Effector memory CD4-positive, alpha-beta T cell (primary cell): ENCODE measurements at places on chromosomes 1 and 21.

DNA sequence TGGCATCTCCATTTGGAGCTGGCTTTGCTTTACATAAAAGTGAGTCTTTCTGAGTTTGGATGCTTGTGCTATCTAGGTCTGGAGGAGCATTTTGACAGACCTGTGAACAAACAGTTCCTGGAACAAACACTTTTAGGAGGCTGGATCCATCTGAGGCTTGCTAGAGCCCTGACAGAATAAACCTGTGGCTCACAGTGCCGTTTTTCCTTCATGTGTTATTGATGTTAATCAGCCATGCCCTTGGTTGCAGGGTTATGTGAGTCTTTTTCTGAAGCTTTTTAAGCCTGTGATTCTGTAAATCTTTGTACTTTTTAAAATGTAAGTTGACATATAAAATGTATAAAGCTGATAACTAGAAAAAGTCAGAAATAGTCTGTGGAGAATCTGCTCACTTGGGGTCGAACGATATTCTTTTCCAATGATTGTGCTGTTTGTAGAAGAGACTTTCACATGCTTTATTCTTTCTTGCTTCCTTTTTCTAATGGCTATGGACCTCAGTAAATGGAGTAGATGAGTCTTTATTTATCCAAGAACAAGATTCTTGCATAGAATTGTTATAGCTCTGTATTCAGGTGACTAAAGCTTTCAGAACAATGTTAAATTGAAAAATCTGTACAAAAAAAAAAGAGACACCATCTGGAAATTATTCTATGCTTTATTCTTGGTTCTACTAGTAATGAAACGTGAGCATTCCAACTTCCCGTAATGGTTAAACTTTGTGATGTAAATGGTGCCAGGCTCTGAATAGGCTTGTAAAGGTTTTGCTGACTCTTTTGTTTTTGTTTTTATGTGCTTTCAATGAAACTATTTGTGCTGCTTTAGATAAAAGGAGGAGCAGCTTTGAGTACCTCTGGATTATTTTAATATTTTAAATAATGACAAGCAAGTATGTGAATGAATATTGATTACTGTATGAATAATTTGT lies 53.7 kb downstream of the CACHD1 start:
- no peak for DNase-seq

DNA sequence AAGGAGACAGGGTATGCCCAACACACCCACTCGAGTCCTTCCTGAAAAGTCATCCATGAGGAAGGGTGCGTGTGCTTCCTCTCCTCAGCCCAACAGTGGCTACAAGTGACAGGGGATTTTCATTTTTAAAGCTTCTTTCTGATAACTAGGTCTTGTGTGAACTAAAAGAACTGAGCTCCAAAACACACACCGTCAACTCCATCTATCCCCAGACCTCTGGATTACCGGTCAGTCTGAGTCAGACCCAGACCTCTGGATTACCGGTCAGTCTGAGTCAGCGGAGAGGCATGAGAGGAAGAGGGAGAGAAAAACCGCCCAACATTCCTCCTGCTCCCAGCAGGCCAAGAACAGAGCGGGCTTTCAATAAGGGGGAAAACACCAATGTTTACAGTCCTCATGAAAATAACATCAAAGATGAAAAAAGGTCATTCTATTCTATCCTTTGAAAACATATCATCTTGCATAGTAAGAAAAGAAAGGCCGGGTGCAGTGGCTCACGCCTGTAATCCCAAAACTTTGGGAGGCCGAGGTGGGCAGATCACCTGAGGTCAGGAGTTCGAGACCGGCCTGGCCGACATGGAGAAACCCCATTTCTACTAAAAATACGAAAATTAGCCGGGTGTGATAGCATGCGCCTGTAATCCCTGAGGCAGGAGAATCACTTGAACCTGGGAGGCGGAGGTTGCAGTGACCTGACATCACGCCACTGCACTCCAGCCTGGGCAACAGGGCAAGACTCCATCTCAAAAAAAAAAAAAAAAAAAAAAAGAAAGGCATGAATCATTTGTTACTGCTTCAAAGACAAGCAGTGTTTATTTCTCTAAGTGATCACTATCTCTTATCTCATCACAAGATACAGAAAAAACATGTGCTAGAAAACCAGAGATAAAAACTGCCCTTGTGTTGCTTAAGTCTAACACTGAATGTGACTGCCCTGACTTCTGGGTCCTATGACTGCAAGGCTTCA lies 3.4 kb downstream of the PTTG1IP start:
- DNase-seq = no peak

GRCh38 chr1:10424034-10424433 lies 6.2 kb upstream of the CENPS start:
- no peak for DNase-seq

GRCh38 chr1:19647643-19648042 lies 3.5 kb downstream of the NBL1 start:
- no peak for DNase-seq

- DNase-seq = no peak
Measured at GRCh38 chr1:166980818-166981217, 5.5 kb upstream of the ILDR2 start.

GRCh38 chr21:25297117-25297516 lies 310.2 kb downstream of the MRPL39 start:
- no peak for DNase-seq

- DNase-seq = no peak
Measured at GRCh38 chr1:15592285-15592684, 7.4 kb upstream of the AGMAT start.

DNA sequence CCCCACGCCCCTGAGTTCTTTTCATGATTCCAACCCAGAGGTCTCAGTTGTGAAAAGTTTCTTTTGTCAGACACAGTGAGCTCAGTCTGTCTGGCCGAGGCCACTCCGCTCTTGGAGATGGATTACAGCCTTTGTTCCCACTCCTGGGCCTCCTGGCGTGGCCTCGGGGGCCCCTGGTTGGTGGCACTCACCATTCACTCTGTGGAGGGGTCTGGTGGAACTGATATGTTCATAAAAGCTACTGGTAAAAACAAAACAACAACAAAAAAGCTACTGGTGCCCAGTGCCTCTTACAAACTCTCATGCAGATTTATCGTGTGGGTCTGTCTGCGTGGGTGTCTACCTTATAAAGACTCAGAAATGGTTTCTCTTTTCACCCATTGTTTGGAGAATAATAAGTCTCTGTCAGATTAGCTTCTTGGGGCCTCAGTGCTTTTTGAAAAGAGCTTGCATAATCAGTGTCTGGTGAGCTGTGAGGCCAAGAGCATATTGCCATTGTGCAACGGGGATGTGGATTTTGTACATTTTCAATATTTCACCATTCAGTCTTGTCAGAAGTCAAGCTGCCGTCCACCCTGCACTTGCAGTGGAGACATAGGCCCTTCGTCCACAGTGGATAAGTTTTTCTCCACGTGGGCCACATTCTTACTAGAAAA lies 86.7 kb downstream of the GALNT2 start:
- no peak for DNase-seq

- no peak for DNase-seq
Measured at GRCh38 chr1:25433389-25434186, 2.9 kb downstream of the MACO1 start.

DNA sequence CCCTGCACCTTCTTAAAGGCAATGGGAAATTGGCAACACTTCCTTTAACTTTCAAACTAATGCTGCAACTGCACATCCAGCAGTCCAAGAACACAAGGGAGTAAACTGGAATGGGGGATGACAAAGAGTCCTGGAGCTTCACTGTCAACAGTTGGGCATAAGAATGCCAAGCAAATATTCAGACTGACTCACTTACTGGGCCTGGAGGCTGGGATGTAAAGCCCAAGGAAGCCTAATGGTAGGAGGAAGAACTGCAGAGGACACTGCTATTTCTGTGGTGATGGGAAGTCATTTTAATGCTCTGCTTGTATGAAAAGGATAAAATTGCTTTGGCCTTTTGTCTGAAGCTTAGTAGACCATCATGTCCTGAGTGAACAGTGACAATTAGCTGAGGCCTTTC lies 15.7 kb upstream of the DMRTA2 start:
- no peak for DNase-seq

- DNase-seq = peak; percentile 5
Measured at GRCh38 chr1:237789619-237790018, 101.1 kb downstream of the ZP4 start.

DNA sequence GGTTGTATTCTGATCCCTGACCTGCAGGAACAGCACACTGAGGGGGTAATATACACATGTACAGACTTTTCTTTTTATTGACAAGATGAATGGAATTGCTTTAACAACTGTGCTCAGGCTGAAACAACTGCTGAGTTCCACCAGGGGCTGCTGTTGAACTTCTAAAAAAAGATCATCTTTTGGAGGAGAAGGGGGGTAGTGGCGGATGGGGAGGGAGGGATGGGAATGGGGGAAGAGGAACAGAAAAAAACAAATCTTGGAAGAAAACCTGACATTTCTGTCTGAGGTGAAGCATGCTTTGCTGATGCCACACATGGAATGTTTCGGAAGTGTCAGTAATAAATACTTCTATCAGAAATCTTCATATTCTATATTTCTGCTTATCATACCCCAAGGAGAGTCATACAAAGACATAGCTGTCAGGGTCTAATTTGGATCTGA lies 75.0 kb downstream of the RWDD3 start:
- no peak for DNase-seq

DNA sequence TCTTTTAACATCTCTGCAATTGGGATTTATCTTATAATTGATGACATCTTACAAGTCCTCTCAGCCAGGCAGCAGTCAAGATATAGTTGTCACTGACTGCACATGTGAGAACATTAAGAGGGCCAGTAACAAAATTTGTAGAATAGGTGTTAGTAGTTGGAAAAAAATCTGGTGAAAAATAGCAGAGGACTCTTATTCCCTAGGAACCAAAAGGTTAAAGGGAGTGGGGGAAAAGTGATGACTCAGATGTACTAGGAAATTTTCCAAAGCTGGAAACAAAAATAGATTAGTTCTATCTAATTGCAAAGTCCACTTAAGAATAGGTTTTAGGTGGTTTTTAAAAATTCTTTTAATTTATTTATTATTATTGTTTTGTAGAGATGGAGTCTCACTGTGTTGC lies 3.6 kb downstream of the NUP210L start:
- DNase-seq = no peak

DNA sequence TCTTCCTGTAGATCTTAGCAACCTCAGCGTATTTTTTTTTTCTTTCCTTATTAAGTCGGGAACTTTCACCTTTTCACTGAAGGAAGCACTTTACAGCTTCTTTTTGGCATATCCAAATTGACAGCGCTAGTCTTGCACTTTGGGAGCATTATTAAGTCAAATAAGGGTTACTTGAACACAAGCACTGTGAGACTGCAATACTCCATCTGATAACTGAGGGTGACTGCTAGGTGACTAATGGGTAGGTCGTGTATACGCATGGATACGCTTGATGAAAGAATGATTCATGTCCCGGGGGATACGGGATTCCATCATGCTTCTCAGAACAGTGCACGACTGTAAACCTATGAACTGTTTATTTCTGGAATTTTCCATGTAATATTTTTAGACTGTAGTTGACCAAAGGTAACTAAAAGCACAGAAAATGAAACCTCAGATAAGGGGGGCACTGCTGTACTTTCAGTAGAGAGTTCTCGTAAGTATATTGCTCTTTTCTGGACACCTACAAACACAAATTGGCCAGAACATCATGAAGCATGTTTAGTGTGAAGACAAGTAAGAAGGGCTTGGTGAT lies 364.7 kb downstream of the SMYD3 start:
- no peak for DNase-seq

GRCh38 chr1:227125929-227126545 lies 185.9 kb downstream of the COQ8A start:
- no peak for DNase-seq

DNA sequence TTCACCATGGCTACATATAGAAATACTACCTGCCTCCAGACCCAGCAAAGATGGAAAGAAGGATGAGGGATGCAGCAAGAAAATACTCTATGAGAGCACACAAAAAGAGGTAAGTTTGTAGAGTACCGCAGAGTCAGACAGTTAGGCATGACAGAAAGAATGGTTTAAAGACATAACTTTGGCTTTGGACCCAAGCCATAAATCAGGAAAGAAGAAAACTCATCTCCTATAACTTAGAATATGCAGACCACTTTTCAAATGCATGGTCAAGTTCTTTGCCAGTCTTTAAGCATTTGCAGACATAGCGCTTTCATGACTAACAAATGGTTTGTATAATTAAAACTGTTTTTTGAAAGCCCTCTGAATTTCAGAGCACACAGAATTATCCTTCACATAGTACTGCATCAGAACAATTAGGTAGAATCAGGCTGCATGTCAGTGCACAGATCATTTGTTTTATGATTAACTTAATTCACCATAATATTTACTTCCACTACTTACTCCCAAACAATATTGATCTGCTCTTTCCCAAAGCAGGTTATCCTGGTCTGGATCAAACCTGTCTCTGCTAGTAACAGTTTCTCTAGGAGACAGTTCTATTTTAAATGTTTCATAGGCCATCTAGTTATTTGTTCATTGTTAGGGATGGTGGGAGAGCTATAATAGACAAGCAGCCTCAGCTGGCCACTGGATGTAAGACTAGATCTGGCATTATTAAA lies 280.7 kb upstream of the NR5A2 start:
- no peak for DNase-seq

- DNase-seq = no peak
Measured at GRCh38 chr21:34649400-34649799, 19.4 kb upstream of the CLIC6 start.

- no peak for DNase-seq
Measured at GRCh38 chr1:82090104-82090503, 289.4 kb downstream of the ADGRL2 start.

GRCh38 chr1:29208442-29208841 lies 22.3 kb downstream of the MECR start:
- no peak for DNase-seq

GRCh38 chr1:67685558-67686266 lies 711 bp downstream of the GADD45A start:
- DNase-seq = peak; percentile 43

DNA sequence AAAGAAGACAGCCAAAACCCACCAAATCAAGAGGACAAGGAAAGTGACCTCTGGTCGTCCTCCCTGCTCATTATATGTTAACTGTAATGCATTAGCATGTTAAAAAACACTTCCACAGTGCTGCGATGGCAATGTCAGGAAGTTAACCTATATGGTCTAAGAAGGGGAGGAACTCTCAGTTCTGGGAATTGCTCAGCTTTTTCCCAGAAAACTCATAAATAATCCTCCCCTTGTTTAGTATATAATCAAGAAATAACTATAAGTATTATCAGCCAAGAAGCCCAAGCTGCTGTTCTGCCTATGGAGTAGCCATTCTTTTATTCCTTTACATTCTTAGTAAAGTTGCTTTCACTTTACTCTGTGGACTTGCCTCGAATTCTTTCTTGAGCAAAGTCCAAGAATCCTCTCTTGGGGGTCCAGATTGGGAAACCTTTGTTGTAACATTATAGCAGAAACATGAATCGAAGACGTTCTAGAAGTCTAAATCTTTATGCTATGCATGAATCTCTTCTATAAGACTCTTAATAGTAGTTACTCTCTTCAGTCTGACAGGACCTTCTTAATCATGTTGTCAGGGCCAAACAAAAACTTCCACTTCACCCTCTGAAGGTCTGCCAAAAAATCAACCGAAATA lies 110.0 kb upstream of the VANGL1 start:
- DNase-seq = no peak
